ENCODE measurements at places on chromosomes 4 and X.

DNA sequence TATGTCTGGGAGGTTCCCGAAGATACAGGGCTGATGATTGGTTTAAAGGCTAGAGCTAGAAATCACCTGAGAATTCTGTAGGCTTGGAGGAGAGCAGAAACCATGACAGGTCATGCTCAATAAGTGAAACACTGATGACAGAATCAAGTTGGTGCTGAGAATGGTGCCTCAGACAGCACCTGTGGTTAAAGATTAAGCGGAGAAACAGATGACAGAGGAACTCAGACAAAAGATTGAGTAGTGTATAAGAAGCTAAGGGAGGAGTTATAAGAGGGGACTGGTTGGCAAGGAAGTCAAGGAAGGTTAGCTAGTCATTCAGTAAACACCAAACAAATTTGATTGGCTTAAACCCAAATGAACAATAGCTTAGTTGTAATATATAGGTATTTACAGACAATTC is 385.4 kb upstream of the CNKSR2 start:
- no peak for DNase-seq

GRCh38 chrX:95662200-95662599 is 1022.4 kb upstream of the DIAPH2 start:
- no peak for DNase-seq

GRCh38 chr4:148800336-148800885 is 358.2 kb upstream of the NR3C2 start:
- no peak for DNase-seq

- DNase-seq: no peak
Observed at GRCh38 chr4:7068883-7069282, 1.0 kb upstream of the GRPEL1 start.

- no peak for DNase-seq
Observed at GRCh38 chr4:38364383-38364963, 299.5 kb upstream of the KLF3 start.

DNA sequence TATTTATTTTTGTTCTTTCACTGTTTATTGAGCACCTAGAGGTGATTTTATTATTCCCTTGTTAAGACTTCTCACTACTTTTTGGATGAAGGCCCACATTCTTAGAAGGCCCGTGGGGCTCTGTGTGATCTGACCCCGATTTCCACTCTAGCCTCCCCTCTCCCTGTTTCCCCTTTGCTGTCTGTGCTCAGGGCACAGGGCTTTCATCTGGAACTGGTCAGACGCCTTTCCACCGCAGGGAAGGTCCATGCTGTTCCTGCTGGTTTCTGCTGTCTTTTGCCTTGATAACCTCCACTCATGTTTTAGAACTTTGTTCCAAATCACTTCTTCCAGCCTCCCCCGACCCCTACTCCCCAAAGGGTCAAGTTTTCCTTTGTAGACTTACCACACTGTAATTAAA is 31.3 kb upstream of the ANAPC4 start:
- DNase-seq: no peak

GRCh38 chrX:140866446-140866845 is 135.9 kb upstream of the SPANXB1 start:
- no peak for DNase-seq

DNA sequence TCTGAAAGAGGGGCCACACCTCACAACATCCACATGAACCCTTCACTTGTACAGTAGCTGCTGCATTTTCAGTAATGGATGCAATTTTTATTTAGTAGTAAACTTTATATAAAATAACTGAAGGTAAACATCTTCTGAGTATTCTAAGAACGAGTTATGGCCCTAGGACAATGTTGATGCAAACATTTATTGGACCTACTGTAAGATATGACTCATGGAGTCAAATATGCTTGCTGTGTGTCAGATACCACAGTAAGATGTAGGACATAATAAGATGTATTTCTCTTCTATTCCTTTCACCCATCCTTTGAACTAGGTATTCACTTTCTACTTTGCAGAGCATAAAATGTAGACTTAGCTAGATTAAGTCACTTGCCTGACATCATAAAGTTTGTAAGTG is 87.6 kb downstream of the TEX13C start:
- DNase-seq: no peak

DNA sequence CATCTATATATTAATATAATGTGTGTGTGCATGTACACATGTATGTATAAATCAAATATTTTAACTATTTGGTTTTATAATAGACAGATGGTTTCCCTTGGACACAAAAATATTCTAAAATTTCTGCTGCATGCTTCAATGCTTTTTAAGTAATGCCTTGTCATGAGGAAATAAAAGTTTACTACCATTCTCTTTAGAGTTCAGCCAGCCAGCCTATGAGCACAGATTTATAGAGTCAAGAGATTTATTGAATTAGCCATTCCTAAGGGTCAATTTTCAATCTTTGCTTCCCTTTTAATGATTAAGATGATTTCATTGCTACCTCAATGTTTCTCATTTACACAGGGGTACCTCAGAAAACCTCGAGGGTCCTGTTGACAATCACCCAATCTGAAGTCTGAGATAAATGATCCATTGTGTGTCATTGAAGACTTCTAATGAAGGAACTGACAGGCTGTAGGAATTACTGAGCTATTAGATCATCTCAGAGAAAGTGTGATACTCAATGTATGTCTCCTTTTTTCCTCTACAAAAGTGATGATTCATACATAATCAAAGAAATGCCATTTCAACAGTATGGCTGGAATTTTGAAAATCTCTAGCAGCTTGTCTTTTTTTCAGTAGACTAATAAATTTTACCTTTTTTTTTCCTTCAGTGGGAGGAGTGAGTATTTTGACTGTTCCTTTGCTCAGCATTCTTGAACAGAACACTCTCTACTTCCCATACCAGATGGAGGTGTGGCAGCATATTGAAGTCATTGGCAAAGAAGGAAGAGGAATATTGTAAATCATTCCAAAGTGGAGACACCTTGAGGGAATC is 222.6 kb upstream of the PCDH18 start:
- DNase-seq: no peak

DNA sequence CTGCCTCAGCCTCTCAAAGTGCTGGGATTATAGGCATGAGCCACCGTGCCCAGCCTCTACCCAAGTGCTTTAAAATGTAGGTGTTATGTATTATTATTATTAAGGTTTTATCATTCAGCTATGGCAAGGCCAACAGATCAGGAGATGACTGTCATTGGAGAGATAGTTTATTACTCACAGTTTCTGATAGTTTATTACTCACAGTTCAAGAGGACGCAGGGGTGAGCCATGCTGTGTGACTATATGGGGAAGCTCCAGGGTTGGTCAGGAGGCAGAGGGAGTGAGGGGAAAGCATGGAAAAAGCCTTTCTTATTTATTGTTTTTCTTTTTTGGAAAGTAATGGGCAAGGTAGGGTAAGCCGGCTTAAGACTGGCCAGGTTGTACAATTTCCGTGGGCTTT is 25.4 kb upstream of the ARSD start:
- no peak for DNase-seq

- no peak for DNase-seq
Observed at GRCh38 chr4:1655676-1656075, 28.4 kb downstream of the FAM53A start.

DNA sequence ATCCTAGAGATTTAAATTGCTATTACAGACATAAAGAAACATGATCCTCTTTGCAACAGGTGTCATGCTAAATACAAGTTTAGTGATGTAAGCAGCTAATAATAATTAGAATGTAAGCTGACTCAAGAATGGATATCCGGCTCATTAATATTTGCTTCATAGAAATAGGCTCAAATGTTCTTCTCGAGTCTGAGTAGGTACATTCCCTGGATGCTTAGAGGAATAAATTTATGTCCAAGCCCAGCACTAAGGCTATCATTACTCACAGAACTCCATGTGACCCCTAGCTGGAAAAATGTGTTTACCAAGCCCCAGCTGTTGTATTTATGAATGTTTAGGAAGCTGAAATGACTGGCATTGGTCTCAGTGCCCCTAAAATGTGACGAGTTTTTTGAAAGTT is 87.6 kb upstream of the TSPAN7 start:
- DNase-seq: no peak

DNA sequence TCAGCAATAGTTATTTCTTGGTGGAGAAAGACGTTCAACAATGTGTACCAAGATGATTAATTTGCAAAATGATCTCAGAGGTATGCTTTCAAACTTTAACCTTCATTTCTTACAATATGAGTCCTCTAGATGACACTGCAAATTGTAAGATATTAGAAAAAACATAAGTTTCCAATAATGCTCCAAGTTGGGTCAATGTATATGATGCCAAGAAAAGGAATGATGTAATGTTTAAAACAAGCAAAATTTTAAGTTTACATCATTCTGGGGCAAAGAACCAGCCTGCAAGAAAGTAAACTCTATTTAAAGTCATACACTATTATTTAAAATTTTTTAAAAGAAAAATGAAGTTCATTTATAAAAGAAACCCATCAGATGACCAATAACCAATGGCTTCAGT is 56.1 kb downstream of the PRSS12 start:
- no peak for DNase-seq

DNA sequence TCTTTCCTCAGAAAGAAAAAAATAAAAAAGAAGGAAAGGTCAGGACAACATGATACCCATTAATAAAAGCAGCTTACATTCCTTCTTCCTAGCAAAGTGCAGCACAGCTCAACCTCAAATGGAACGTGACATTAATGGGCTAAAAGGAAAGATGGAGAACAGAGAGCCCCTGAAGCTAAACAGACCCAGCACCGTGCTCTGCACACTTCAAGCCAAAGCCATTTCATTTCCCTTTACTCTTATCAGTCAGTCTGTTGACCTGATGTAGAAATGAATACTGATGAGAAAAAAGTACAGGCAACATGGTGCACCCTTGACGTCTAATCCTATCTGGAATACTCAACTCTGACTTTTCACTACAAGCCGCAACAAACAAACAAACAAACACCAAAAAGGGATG is 57.7 kb upstream of the EDNRA start:
- DNase-seq: no peak

GRCh38 chr4:148061795-148062194 is 329.9 kb downstream of the ARHGAP10 start:
- no peak for DNase-seq

GRCh38 chr4:16705341-16705740 is 193.1 kb downstream of the LDB2 start:
- no peak for DNase-seq

- DNase-seq: no peak
Observed at GRCh38 chr4:135575041-135575440, 1373.5 kb upstream of the PABPC4L start.

GRCh38 chrX:155179346-155179997 is 36.8 kb upstream of the VBP1 start:
- no peak for DNase-seq

DNA sequence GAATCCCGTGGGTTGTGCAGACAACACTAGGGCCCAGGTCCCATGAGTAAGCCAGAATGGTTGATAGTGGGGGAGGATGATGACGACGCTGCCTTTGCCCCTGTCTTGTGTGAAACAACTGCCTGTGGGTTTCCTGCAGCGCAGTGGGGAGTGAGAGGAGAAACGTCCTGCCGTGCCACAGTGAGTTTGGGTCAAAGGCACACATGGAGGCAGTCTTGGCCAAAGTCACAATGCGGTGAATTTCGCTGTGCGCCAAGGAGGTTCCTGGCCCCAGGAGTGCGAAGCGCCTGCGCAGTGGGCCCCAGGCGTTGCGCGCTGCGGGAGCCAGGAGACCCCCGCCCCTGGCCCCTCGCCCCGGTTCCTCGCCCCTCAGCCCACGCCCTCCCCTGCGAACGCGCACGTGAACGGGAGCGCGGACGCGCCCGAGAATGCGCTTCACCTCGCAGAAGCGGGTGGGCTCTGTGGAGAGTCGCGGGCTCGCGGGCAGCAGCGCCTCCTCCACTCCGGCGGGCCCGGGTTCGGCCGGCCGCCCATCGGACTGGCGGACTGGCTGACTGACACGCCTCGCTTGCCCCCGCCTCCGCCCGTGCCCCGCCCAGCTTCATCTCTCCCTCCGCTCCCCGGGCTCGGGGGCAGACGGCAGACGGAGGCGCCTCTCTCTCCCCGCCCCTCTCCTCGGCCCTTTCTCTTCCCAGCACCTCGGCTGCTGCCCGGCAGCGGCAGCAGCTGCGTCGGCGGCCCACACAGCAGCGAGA is at the start of gene NUDT10:
TSS of gene NUDT10 (plus strand) at position 635 of the 755 bp plus-strand sequence. CDS start 144 bp downstream, outside the sequence.
- DNase-seq: peak; percentile 60

DNA sequence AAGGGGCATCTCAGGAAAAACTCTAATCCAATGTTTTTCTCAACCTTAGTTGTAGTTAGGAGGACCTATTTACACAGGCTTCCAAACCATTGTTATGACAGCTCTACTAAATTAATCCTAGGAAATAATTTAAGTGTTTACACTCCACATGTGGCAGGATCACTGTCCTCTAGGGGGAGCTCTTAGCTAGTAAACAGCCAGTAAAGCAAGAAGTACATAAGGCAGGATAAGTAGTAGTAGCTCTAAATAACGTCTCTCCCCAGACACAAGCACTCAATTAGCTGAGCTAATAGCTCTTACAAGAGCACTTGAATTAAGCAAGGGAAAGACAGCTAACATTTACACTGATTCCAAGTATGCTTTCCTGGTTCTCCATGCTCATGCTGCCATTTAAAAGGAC is 37.3 kb downstream of the NUDT11 start:
- DNase-seq: no peak

DNA sequence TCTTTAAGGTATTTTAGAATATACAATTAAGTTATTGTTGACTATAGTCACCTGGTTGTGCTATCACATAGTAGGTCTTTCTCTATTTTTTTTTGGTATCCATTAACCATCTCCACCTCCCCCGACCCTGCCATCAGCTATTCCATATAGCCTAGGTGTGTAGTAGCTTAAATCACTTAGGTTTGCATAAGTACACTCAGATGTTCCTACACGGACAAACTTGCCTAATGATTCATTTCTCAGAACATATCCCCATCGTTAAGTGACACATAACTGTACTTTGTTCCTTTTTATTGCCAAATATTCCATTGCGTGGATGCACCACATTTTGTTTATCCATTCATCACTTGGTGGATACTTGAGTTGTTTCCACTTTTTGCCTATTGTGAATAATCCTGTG is 67.9 kb downstream of the SLAIN2 start:
- no peak for DNase-seq

- no peak for DNase-seq
Observed at GRCh38 chr4:23041501-23041900, 348.8 kb downstream of the GBA3 start.

DNA sequence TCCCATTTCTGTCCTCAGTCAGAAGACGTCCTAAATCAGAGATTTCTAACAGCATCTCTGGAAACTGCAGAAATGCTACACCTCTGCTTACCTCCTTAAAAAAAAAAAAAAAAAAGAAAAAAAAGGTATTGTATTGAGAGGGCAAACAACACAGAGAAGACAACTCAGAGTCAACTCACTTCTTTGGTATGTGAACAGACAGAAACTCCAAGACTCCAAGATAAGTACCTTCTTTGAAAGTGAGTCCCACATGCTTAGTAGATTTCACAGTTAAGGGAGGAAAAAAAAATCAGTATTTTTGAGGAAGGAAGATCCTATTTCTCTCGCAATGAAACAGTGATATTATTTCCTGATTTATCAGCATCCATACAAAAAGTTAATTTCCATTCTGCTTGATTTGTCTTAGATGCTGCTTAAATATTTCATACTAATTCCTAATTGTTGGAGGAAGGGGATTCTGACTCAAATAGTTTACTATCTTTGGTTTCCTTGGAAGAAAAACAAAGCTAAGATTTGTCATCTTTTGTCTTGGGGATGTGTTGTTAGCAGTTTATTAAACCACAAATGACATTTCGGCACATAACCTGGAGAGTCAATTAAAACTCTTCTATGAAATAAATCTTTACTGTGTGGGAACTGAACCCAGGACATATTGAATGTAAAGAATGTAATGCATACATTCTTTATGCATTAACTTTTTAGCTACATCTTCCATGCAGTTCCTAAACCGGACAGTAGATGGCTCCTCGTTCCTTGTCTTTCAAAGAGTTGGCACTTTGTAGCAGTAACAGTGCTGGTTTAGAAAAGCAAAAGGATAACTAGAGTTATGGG is 4.7 kb downstream of the RASGEF1B start:
- DNase-seq: no peak

- DNase-seq: no peak
Observed at GRCh38 chr4:73573794-73574528, 46.3 kb downstream of the RASSF6 start.

Measured in left ventricle myocardium superior (tissue), 1 donor.